ENCODE measurements at places on chromosomes 1 and 21. TPM values are rescaled to one million over a fixed set of nuclear protein-coding genes. Genes with fewer than 3 reads are reported as not detected.

FAM72B gene
- polyA plus RNA-seq, result 2.1 TPM

DNA sequence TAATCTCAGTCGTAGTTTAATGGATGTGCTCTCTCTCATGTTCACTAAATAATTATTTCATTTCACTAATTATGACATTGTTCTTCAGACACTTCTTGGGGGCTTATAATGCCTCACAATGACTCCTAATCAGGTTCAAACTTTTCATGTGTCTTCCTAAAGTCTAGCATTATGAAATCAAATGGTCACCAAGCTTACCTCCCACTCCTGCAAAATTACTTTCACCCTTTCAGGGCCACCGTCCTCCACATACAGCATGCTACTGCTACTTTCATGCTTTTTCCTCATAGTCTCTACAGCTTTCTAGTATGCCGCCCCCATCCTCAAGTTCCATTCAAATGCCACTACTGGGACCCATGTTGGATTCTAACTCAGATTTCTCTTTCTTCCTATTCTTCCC is 59.8 kb upstream of the C1orf53 start:
- no peak overlapping the region for H3K27ac ChIP-seq
- DNase-seq, result no peak
- H3K4me3 ChIP-seq, result no peak overlapping the region
- no peaks in the 10 kb centered on the region for H3K36me3 ChIP-seq

DNA sequence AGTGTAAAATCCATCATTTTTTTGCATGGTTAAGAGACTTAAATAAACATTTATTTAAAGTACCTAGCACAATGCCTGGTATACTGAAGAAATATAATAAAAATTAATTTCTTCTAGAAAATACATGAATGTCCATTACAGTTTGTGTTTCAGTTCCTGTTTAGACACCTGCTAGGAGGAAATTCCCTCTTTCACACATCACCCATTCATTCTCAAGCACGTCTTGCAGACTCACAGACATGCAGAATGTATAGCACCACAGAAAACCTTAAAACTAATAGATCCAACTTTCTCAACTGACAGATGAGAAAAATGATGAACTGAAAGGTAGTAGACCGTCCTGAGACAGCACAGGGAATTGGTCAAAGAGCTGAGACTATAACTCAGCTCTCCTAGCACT is 172.2 kb upstream of the C8B start:
- no peaks in the 10 kb centered on the region for H3K27me3 ChIP-seq
- DNase-seq, result no peak
- no peaks in the 10 kb centered on the region for H3K36me3 ChIP-seq
- H3K27ac ChIP-seq, result no peak overlapping the region
- H3K4me3 ChIP-seq, result no peak overlapping the region

DNAJC28 gene
- polyA plus RNA-seq, result 1.6 TPM

PALMD gene
- polyA plus RNA-seq, result 2.2 TPM

DNA sequence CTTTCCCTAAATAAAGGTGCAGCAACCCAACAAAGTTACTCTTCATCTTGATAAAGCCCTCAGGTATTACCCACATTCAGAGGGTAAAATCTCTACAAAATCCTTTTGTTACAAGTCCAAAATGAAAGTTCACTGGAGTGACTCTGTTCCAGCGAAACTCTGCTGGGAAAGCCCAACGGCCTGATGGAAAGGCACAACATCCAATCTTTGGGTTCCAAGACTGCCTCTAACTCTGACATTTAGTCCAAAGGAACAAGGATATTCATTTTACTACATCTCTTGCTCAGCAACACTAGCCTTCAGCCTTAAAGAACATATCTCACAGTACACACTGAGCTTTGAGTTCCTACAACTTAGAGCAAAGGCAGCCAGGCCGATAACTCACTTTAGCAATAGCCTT is 42.1 kb downstream of the TGFBR3 start:
- H3K4me3 ChIP-seq, result no peak overlapping the region
- no peaks in the 10 kb centered on the region for H3K4me1 ChIP-seq
- H3K36me3 ChIP-seq, result no peaks in the 10 kb centered on the region
- no peaks in the 10 kb centered on the region for H3K27me3 ChIP-seq

GPR52 gene
- not detected for polyA plus RNA-seq

DNA sequence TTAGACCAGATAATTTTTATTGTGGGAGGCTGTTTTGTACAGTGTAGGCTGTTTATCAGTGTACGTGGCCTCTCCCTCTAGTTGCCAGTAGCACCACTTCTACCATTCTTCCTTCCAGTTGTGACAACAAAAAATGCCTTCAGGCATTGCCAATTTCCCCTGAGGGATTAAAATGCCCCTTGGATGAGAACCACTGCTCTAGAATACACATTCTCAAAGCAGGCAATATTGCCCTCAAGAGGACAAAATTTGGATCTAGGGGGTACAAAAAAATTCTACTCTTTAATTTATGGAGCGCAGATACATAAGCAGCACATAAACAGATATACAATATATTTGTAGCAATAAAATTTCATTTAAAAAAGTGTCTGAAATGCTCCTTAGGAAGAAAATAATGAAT is 674.6 kb downstream of the PTPRC start:
- H3K27me3 ChIP-seq, result no peaks in the 10 kb centered on the region
- H3K4me3 ChIP-seq, result no peak overlapping the region
- H3K27ac ChIP-seq, result no peak overlapping the region
- no peaks in the 10 kb centered on the region for H3K4me1 ChIP-seq
- H3K36me3 ChIP-seq, result no peaks in the 10 kb centered on the region

GRCh38 chr1:5389101-5389885 is 602.9 kb downstream of the NPHP4 start:
- no peaks in the 10 kb centered on the region for H3K27me3 ChIP-seq
- no peaks in the 10 kb centered on the region for H3K4me1 ChIP-seq
- no peaks in the 10 kb centered on the region for H3K36me3 ChIP-seq
- DNase-seq, result peak; percentile 2
- H3K4me3 ChIP-seq, result no peak overlapping the region

GRCh38 chr1:68370101-68370915 is 79.4 kb downstream of the RPE65 start:
- no peak for DNase-seq
- no peaks in the 10 kb centered on the region for H3K4me1 ChIP-seq
- H3K27ac ChIP-seq, result no peak overlapping the region
- H3K36me3 ChIP-seq, result no peaks in the 10 kb centered on the region
- H3K4me3 ChIP-seq, result no peak overlapping the region

- H3K27me3 ChIP-seq, result no peaks in the 10 kb centered on the region
- H3K36me3 ChIP-seq, result peaks cover 2% of the 10 kb centered on the region
- H3K4me3 ChIP-seq, result no peak overlapping the region
- no peak overlapping the region for H3K27ac ChIP-seq
- DNase-seq, result no peak
- peaks cover 8% of the 10 kb centered on the region for H3K4me1 ChIP-seq
Observed at GRCh38 chr21:26125433-26126167, 45.0 kb downstream of the APP start.

DNA sequence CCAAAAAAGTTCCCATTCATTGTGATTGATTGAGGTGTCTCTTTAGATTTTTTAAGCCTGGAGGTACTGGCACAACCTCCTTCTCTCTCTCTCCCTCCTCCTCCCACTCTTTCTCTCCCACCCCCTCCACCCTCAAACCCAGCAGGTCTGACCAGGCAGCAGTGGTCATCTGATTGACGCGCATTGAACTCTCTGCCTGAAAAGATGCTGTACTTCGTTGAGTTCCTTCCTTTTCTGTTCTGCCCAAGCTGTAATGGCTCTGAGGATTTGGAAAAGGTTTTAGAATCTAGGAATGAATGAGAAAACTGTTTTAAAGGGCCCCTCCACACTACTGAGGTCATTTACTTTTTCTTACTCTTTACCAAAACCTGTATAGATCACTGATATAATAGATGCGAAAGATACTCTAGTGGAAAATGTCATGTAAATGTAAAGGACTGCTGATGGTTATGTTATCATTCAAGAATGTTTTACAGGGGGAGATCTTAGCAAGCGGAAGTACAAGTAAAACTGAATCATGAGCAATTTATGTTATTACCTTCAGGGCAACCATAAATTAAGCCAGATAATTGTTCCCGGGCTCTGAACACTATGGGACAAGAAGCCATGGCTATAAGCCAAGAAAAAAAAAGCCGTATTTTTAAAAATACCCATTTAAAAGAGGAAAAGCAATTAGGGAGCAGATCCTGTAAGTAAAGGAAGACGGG is 25.2 kb upstream of the DYRK1A start:
- no peak overlapping the region for H3K27ac ChIP-seq
- DNase-seq, result no peak
- no peak overlapping the region for H3K4me3 ChIP-seq
- H3K27me3 ChIP-seq, result no peaks in the 10 kb centered on the region
- no peaks in the 10 kb centered on the region for H3K36me3 ChIP-seq

FCER1G gene
- polyA plus RNA-seq, result 51.6 TPM

DNA sequence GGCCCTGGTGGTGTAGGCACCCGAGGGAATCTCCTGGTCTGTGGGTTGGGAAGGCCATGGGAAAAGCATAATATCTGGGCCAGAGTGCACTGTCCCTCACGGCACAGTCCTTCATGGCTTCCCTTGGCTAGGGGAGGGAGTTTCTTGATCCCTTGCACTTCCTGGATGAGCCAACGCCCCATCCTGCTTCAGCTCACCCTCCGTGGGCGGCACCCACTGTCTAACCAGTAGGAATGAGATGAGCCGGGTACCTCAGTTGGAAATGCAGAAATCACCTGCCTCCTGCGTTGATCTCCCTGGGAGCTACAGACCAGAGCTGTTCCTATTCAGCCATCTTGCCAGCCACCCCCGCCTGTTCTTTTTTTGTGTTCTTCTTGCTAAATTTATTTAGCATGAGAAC is 134.4 kb downstream of the LEPR start:
- no peaks in the 10 kb centered on the region for H3K27me3 ChIP-seq
- no peaks in the 10 kb centered on the region for H3K4me1 ChIP-seq
- no peaks in the 10 kb centered on the region for H3K36me3 ChIP-seq

- H3K4me3 ChIP-seq, result no peak overlapping the region
- H3K36me3 ChIP-seq, result no peaks in the 10 kb centered on the region
- H3K4me1 ChIP-seq, result peaks cover 51% of the 10 kb centered on the region
- no peak overlapping the region for H3K27ac ChIP-seq
- no peaks in the 10 kb centered on the region for H3K27me3 ChIP-seq
- DNase-seq, result peak; percentile 35
Observed at GRCh38 chr1:27575840-27576331, 28.1 kb downstream of the AHDC1 start.

- H3K4me1 ChIP-seq, result no peaks in the 10 kb centered on the region
- H3K27ac ChIP-seq, result no peak overlapping the region
- no peak overlapping the region for H3K4me3 ChIP-seq
- H3K27me3 ChIP-seq, result no peaks in the 10 kb centered on the region
- DNase-seq, result no peak
- H3K36me3 ChIP-seq, result no peaks in the 10 kb centered on the region
Observed at GRCh38 chr1:246093230-246093629, 413.8 kb downstream of the SMYD3 start.

IFI44L gene
- 0.45 TPM for polyA plus RNA-seq

DNA sequence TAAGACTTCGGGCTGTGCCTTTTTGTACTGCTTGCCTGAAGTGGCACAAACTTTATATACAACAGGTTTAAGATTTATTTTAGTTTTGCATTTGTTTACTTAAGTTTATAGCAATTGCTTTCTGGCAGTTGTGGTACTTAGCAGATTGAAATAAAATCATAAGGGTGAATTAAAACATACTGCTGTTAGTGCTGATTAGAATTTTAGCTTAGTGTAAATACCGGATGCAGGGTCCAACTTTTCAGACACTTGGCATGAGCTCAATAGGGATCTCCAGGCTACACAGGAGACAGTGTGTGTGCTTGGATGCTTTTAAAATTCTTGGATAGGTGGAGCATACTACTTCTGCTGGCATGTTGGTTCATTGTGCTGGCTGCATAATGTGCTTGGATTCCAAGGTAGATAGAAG is 159.6 kb downstream of the NFIA start:
- H3K36me3 ChIP-seq, result no peaks in the 10 kb centered on the region
- no peaks in the 10 kb centered on the region for H3K4me1 ChIP-seq
- DNase-seq, result no peak
- no peaks in the 10 kb centered on the region for H3K27me3 ChIP-seq
- H3K4me3 ChIP-seq, result no peak overlapping the region

DNA sequence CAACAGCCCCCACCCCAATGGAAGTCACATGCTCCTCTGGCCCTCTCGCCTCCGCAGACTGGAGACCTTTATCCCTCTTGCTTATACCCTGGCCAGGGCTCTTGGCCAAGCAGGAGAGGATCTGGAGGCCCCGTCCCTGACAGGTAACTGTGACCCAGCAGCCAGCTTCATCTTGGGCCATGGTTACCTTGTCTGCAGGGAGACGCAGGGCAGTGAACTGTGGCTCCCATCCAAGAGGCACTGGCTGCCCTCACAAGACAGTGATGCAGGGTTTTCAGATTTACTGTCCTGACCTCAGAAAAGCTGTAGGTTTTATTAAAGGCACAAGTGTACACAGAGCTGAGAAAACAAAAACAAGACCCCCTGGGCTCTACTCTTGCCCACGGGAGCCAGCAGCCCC is 96.7 kb upstream of the KLHDC7A start:
- no peaks in the 10 kb centered on the region for H3K36me3 ChIP-seq
- no peak overlapping the region for H3K27ac ChIP-seq
- H3K4me3 ChIP-seq, result no peak overlapping the region

- H3K27ac ChIP-seq, result no peak overlapping the region
- DNase-seq, result no peak
- no peaks in the 10 kb centered on the region for H3K36me3 ChIP-seq
- H3K27me3 ChIP-seq, result no peaks in the 10 kb centered on the region
- H3K4me1 ChIP-seq, result peaks cover 23% of the 10 kb centered on the region
Observed at GRCh38 chr1:204106825-204107224, 33.9 kb downstream of the SOX13 start.

- no peak overlapping the region for H3K27ac ChIP-seq
- no peak overlapping the region for H3K4me3 ChIP-seq
- H3K4me1 ChIP-seq, result no peaks in the 10 kb centered on the region
- DNase-seq, result peak; percentile 10
- H3K27me3 ChIP-seq, result no peaks in the 10 kb centered on the region
Observed at GRCh38 chr1:184210031-184210430, 158.5 kb downstream of the TSEN15 start.

- no peak overlapping the region for H3K4me3 ChIP-seq
- H3K27me3 ChIP-seq, result no peaks in the 10 kb centered on the region
- H3K4me1 ChIP-seq, result no peaks in the 10 kb centered on the region
- DNase-seq, result no peak
Observed at GRCh38 chr1:240844486-240844885, 232.5 kb upstream of the GREM2 start.

BCAS2 gene
- 39.4 TPM for polyA plus RNA-seq

DNA sequence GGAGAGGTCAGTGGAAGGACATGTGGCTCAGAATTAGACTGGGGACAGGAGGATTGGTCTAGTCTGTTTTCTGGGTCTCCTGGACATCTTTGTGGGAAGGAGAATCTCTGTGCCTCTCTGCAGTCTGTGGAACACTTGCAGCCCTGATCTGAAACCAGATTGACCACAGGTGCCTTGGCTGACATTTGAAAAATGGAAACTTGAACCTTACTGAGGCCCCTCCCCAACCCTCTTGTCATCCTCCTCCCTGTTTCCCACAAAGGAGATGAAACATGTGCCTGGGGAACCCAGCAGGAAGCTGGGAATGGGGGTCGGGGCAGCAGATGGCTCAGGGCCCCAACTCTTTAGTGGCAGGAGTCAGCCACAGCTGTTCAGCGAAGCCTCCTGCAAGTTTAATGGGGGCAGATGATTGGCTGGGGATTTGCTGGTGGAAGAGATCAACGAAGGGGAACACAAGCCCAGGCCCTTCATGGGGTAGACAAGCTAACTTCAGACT is 18.1 kb downstream of the VASH2 start:
- no peaks in the 10 kb centered on the region for H3K27me3 ChIP-seq
- no peaks in the 10 kb centered on the region for H3K4me1 ChIP-seq
- H3K27ac ChIP-seq, result no peak overlapping the region
- no peak overlapping the region for H3K4me3 ChIP-seq

All from small intestine (tissue), 16 donors.